PC-9 (cell line): ENCODE measurements at places on chromosomes 6 and 20.

- H3K36me3 ChIP-seq: peaks cover 9% of the 10 kb centered on the region; the same call in 1 of the 2 replicates
- no peak for DNase-seq
- H3K27me3 ChIP-seq: no peaks in the 10 kb centered on the region
- no peak overlapping the region for H3K27ac ChIP-seq
Observed at GRCh38 chr6:43172104-43173007, 1.3 kb downstream of the SRF start.

DNA sequence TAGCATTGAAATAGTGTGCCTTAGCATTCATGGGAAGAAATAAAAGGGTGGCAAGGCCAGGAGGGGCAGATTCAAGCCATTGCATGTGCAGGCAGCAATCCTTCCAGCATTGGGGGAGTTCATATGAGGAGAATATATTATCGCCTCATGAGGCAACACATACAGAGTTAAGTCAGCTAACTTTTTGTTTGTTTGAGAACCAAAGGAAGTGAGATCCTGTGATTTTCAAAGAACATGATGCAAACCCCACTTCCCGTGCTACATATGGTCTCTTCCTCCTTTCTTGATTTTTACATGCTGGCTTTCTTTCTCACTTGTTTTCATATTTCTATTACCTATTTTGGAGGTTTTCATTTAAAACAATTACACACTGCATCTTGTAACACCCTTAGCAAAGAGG lies 579.7 kb upstream of the ARID1B start:
- no peak overlapping the region for H3K4me3 ChIP-seq
- H3K27ac ChIP-seq: no peak overlapping the region
- no peak for DNase-seq
- no peaks in the 10 kb centered on the region for H3K36me3 ChIP-seq

DNA sequence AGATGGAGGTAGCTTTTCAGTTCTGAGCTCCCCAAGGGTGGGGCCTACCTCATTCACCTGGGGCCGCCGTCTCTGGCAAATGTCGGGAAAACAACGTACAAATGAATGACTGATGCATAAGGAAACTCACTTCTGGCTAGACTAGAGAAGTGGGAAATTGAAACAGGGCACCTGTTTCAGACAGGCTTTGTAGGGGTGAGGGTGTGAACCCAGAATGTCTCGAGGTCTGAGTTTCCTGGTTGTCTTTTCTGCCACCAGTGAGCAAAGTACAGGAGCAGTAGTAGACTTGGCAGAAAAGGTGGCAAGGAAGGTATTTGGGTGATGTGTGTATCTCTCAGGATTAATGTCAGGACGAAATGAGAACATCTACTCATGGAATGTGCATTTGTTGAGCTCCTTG lies 308.5 kb downstream of the CLIC5 start:
- no peaks in the 10 kb centered on the region for H3K27me3 ChIP-seq
- H3K4me1 ChIP-seq: peaks cover 43% of the 10 kb centered on the region
- no peak overlapping the region for H3K27ac ChIP-seq
- no peak for DNase-seq
- no peaks in the 10 kb centered on the region for H3K36me3 ChIP-seq

- no peak for DNase-seq
- H3K4me3 ChIP-seq: no peak overlapping the region
- peaks cover 40% of the 10 kb centered on the region for H3K4me1 ChIP-seq
- H3K27me3 ChIP-seq: no peaks in the 10 kb centered on the region
- H3K27ac ChIP-seq: no peak overlapping the region
- H3K36me3 ChIP-seq: no peaks in the 10 kb centered on the region
Observed at GRCh38 chr20:53872561-53873229, 197.7 kb downstream of the BCAS1 start.

GRCh38 chr6:2054516-2055067 lies 190.8 kb downstream of the GMDS start:
- H3K27me3 ChIP-seq: no peaks in the 10 kb centered on the region
- DNase-seq: no peak
- no peaks in the 10 kb centered on the region for H3K36me3 ChIP-seq
- H3K27ac ChIP-seq: no peak overlapping the region
- no peaks in the 10 kb centered on the region for H3K4me1 ChIP-seq
- H3K4me3 ChIP-seq: no peak overlapping the region

GRCh38 chr20:50224052-50224451 lies 33.4 kb downstream of the CEBPB start:
- peak overlapping the region; percentile 73 for H3K27ac ChIP-seq
- H3K4me3 ChIP-seq: no peak overlapping the region
- H3K27me3 ChIP-seq: no peaks in the 10 kb centered on the region
- H3K36me3 ChIP-seq: no peaks in the 10 kb centered on the region
- peaks cover 90% of the 10 kb centered on the region for H3K4me1 ChIP-seq
- no peak for DNase-seq

DNA sequence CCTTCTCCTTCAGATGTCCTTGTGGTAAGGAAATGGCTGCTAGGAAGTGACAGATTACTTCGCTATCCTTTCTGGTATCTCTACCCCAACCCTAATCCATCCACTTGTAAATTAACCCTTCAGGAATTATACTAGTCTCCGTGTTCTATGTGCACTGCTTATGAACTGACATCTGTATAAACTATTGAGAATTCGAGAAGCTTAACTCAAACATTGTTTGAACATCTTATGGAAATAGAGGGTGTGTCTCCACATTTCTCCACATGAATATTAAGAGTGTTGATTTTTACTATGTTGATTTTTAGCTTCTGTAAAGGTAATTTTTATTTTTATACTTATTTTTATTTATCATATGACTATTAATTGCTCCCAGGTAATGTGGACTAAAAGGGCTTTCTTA lies 457.6 kb upstream of the ZNF337 start:
- H3K27me3 ChIP-seq: no peaks in the 10 kb centered on the region
- H3K27ac ChIP-seq: no peak overlapping the region
- no peak for DNase-seq

- peak overlapping the region; percentile 70 for H3K27ac ChIP-seq
- peaks cover 60% of the 10 kb centered on the region for H3K4me1 ChIP-seq
- peak; percentile 15 for DNase-seq
- H3K36me3 ChIP-seq: no peaks in the 10 kb centered on the region
- no peaks in the 10 kb centered on the region for H3K27me3 ChIP-seq
Observed at GRCh38 chr6:16759181-16759645, 2.0 kb downstream of the ATXN1 start.

GRCh38 chr20:7137395-7138151 lies 370.1 kb downstream of the BMP2 start:
- no peak overlapping the region for H3K27ac ChIP-seq
- H3K4me3 ChIP-seq: no peak overlapping the region
- H3K4me1 ChIP-seq: no peaks in the 10 kb centered on the region
- DNase-seq: no peak
- no peaks in the 10 kb centered on the region for H3K27me3 ChIP-seq

GRCh38 chr6:47276377-47276776 lies 33.3 kb downstream of the TNFRSF21 start:
- H3K4me1 ChIP-seq: peaks cover 49% of the 10 kb centered on the region
- no peak overlapping the region for H3K4me3 ChIP-seq
- DNase-seq: no peak
- H3K27ac ChIP-seq: 0 out of 2 replicates have a peak overlapping the region, but pooled peaks have one; percentile 28
- no peaks in the 10 kb centered on the region for H3K27me3 ChIP-seq

GRCh38 chr6:38824243-38824894 lies 109.3 kb downstream of the DNAH8 start:
- H3K4me3 ChIP-seq: no peak overlapping the region
- no peaks in the 10 kb centered on the region for H3K36me3 ChIP-seq
- H3K27me3 ChIP-seq: no peaks in the 10 kb centered on the region

DNA sequence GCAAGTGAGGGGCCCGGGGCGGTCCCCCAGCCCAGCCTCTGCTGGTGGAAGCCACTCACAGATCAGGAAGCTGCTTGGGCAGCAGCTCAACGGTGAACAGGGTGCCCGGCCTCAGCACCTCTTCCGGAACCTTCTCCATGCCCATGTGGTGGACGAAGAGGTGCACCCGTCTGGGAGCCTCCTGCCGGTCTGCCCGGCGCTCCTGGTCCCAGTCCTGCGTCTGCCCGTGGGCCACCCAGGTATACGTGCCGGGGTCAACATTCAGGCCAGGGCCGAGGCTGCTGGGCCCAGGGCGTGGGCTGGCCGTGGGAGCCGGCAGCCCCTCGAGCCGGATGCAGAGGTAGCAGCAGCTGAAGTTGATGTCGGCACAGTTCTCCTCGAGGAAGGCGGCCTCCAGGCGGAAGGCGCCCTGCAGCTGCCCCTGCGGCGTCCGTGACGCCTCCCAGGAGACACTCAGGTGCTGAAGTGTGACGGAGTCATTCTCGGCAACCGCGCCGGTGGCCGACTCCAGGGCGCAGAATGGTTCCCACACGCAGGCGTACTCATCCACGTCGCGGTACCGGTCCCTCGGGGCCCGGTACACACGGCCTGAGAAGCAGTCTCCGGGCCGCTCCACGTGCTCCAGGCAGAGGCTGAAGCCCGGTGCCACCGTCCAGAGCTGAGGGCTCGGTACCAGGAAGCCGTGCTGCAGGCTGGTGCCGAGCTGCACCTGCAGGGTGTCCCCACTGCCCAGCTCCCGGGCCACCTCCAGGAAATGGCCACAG lies 8.7 kb downstream of the FNDC11 start:
- H3K27ac ChIP-seq: no peak overlapping the region
- no peaks in the 10 kb centered on the region for H3K36me3 ChIP-seq
- no peak overlapping the region for H3K4me3 ChIP-seq
- no peaks in the 10 kb centered on the region for H3K4me1 ChIP-seq
- no peaks in the 10 kb centered on the region for H3K27me3 ChIP-seq

- no peaks in the 10 kb centered on the region for H3K36me3 ChIP-seq
- H3K4me3 ChIP-seq: no peak overlapping the region
- no peaks in the 10 kb centered on the region for H3K4me1 ChIP-seq
- no peak overlapping the region for H3K27ac ChIP-seq
- DNase-seq: no peak
Observed at GRCh38 chr20:6766433-6766832, 1.1 kb upstream of the BMP2 start.

GRCh38 chr20:10260316-10260715 lies 41.7 kb downstream of the SNAP25 start:
- no peak overlapping the region for H3K27ac ChIP-seq
- no peaks in the 10 kb centered on the region for H3K27me3 ChIP-seq
- no peak for DNase-seq
- H3K4me1 ChIP-seq: peaks cover 14% of the 10 kb centered on the region; the same call in 1 of the 2 replicates

GRCh38 chr20:37238935-37239451 lies 22.6 kb downstream of the GHRH start:
- no peak overlapping the region for H3K27ac ChIP-seq
- H3K4me3 ChIP-seq: no peak overlapping the region
- peaks cover 31% of the 10 kb centered on the region for H3K36me3 ChIP-seq
- DNase-seq: no peak
- H3K4me1 ChIP-seq: no peaks in the 10 kb centered on the region
